Colonic mucosa (tissue), 4 donors: ENCODE measurements at places on chromosomes 2 and 18. TPM values are rescaled to one million over a fixed set of nuclear protein-coding genes. Genes with fewer than 3 reads are reported as not detected.

UGT1A4 gene
- 0.93 TPM for total RNA-seq

LHCGR gene
- not detected for total RNA-seq

STK39 gene
- total RNA-seq, result 35.9 TPM

GPR39 gene
- 12.3 TPM for total RNA-seq

TXNDC2 gene
- total RNA-seq, result not detected

CDH7 gene
- 0.15 TPM for total RNA-seq

VIL1 gene
- 545 TPM for total RNA-seq

WDR35 gene
- 1.7 TPM for total RNA-seq

UPP2 gene
- not detected for total RNA-seq

SP140L gene
- 13.2 TPM for total RNA-seq

ALLC gene
- not detected for total RNA-seq

SCN9A gene
- total RNA-seq, result 12.0 TPM

GRCh38 chr18:68466672-68467071, 248.2 kb downstream of the TMX3 start:
- DNase-seq, result no peak

DNA sequence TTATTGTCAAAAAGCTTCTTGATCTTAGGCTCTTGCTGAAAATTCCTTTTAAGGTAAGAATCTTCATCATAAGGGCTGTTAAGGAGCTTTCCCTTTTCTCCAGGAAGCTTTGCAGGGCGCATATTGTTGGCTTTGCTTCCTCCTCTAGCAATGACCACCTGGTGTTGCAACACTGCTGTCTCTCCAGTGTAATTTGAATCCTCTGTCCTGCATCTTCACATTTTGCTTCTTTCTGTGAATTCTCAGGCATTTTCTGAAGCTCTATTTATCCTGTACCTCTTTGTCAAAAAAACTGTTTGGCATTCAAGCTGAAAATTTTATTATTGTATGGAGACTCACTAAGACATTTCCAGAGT, 533.1 kb upstream of the CHAC2 start:
- peak; percentile 32 for DNase-seq

DNA sequence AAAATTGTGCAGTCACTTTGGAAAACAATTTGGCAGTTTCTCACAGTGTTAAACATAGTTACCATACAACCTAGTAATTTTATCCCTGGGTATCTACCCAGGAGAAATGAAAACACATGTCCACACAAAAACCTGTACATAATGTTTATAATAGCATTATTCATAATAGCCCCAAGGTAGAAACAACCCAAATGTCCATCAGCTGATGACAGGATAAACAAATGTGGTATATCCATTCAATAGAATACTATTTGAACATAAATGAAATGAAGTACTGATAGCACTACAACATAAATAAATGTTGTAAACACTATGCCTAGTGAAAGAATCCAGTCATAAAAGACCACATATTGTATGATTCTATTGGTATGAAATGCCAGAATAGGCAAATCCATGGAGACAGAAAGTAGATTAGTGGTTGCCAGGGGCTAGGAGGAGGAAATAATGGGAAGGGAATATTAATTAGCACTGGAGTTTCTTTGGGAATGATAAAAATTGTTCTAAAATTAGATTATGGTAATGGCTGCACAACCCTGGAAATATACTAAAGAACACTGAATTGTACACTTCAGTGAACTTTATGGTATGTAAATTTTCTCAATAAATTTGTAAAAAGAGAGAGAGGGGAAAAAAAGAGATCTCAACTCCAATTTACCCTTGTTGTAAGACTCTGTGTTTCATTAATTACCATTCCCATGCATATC, 20.8 kb upstream of the VIT start:
- no peak for DNase-seq

DNA sequence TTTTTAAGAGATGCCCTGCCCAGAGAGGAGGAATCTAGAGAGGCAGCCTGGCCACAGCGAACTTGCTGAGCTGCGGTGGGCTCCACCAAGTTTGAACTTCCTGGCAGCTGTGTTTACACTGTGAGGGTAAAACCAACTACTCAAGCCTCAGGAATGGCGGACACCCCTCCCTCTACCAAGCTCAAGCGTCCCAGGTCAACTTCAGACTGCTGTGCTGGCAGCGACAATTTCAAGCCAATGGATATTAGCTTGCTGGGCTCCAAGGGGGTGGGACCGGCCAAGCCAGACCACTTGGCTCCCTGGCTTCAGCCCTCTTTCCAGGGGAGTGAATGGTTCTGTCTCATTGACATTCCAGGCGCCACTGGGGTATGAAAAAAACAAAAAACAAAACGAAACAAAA, 289.4 kb downstream of the KCNS3 start:
- DNase-seq, result no peak

DNA sequence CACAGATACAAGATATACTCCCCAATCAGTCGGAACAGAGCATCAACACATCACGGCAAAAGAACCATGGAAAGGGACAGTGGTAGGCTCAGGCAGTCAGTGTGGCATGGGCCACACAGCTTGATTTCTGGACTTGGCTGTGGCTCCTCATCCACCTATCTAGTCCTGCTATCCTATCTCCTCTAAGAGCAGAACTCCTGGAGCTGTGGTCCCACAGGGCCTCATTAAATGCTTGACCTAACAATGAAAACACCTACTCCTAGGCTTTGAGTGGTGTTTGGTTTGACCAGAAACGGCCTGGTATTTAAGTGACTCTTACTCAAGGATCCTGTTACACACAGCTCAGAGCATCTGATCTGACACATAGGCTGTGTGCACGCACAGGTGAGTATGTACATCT, 33.6 kb upstream of the SMAD2 start:
- no peak for DNase-seq

DNA sequence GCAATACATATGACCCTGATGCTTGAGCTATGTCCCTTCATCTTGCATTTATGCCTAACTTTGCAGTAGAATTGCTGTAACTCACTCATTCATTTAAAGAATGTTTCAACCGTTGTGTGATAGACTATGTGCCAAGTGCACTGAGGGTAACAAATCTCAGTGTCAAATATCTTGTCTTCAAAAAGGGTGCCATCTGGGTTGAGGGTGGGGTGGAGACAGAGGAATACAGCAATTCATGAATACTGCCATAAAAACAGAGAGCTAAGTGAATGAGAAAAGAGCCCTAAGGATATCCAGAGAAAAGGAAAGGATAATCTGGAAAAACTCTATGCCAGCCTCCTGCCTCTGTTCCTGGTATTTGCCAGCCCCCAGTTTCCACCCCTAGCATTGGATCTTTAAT, 1534.4 kb upstream of the PIK3C3 start:
- no peak for DNase-seq

DNA sequence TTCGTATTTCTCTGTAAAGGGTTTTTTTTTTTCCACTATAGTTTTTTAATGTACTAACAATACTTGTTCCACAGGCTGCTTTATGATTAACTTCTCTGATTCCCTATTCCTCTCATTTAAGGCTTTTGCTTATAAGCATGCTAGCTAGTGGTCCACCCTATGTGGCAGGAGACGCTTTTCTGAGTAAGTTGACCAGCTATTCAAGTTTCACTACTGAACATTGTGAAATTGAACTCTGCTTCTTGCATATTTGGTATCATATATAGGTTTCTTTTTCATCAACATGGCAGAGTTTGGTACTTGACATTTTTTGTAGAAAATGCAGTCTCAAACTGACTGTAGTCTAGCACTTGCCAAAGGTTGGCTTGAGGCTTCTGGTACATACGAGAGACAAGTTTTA, 74.2 kb downstream of the OTX1 start:
- no peak for DNase-seq

DNA sequence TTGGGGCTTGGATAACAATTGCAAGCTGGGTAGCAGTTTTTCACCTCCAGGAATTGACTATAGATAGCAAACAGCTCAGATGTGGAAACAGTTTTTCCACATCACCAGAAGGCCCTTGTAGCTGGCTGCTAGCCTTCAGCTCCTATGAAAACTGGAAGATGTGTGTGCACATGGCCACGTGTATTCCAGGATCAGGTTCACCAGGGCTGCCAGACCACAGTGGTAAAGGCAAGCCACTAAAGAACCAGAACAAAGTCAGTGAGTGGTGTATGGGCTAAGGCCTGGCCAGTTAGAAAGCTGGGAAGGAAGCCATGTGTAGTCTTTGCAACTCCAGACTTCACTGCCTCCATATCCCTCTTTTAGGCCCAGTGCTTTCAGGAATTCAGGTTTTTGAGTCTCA, 12.9 kb downstream of the LRRTM1 start:
- DNase-seq, result no peak

DNA sequence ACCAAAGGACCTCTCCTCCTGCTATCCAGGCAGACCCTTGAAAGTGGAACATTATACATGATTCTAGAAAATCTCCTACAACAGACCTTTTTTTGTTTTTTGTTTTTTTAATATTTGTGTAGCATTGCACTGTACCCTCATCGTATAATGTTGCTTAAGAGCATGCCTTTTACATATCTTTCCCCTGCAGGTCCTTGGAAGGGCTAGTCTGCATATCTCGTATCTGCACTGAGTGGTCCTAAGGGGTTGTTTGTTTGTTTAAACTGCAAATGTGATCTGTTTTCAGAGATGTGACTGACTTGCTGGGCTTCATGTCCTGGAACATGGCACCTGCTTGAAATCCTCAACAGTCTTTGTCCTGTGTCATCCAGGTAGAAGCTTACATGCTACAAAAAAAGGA, 204.1 kb downstream of the FAM210A start:
- no peak for DNase-seq

GRCh38 chr2:159550231-159550630, 66.1 kb downstream of the BAZ2B start:
- DNase-seq, result no peak

GRCh38 chr18:666177-666576, 8.7 kb downstream of the TYMS start:
- DNase-seq, result no peak

DNA sequence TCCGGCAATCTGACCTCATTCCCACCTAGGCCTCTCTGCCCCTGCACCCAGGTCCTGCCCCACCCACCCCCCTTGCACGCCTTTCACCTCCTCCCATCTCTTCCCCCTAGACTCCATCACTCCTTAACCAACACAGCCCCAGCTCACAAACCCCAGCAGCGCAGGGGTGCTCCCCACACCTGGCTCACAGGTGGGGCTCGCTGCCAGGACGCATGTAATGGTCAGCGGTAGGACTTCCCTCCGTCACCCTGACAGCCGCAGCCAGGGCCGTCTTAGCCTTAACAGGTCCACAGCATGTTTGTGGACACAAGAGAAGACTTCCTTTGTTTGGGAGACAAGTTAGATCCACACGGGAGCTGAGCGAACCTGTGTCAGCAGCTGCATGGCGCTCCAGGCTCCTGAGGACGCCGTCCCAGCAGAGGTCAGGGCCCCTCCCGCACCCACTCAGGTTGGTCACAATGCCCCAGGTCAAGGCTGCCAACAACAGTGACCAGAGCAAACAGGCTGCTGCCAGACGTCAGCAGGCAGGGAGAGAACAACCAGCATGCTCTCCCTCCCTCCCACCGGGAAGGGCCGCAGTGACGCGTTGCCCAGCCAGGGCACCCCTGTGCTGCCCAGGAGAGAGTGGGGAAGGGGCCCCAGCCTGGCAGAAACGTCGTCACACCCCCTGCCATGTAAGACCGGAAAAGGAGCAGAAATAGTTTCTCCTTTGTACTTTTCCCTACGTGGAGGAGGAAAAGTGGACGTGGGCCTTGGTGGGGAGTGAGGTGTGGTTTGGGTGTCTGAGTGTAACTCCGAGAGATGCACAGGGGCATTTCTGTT, 68.0 kb downstream of the PXDN start:
- DNase-seq, result no peak

DNA sequence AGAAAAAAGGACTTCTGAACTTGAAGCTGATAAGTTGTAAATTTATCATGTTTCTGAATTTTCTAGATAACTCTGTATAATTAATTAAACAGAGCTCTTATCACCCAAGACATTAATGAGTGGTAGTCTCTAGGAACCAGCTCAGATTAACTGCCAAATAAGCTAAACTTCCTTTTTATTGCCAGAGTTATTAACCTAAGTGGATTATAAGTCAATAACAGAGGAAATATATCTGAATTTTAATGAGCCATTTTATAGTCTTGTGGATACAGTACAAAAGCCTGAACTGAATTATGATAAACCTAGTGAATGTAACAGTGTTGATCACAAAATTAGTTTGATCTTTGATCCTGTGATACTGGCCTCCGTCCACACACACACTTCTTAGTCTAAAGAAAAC, 111.5 kb downstream of the COMMD1 start:
- no peak for DNase-seq

GRCh38 chr2:45506756-45507155, 104.3 kb downstream of the SRBD1 start:
- no peak for DNase-seq

DNA sequence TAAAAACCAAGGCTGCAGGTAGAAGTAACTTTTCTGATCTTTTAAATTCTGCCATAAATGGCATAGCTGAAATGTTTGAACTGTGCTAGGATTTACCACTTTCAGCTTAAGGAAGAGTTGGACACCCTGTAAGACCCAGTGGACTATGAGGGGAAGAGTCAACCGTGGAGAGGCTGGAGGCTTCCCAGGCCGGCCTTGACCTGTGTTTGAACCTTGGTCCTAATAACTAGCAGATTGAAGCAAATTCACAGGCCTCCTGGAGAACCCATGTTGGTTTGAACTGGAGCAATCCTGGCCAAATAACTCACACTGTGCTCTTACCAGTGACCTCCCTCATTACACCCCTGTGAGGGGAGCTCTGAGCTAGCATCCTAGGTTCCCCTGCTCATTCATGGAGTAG, 87.2 kb upstream of the ALPP start:
- DNase-seq, result no peak

DNA sequence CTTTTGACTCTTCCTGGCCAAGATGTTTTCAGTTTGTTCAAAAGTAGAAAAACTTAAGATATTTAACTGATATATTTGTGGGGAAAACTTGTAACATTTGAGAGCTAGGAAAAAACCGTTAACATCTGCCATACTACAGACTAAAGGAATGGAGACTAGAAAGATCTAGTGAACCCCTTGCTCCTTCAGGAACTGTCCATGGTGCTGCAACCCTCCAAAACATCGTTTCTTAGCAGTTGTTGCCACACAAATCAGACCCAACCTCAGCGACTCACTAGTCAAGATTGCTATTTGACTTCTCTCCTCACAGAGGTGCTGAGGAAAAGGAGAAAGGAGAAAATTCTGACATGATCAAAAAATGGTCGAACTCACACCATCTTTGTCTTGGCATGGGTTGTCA, 393.8 kb upstream of the LYPD1 start:
- DNase-seq, result no peak
